ENCODE measurements at places on chromosomes 1 and 21.
A peak's percentile ranks its signal among the peaks of the same experiment; 100 is the strongest.

DNA sequence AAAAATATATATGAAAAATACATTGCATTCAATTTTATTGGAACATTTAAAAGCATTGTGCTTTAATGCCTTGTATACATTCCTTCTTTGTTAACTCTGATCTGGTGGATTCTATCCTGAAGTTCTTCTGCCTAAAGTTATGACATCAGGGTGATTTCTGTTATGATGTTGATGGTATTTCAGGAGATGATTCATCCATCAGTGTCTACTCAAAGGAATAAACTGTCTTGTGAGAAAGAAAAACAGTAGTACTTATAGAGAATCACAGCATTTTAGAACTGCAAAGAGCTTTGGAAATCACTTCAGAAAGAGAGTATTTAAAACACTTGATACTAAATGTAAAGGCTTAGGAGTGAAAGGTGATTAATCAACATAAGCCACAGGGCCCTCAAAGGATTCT, 155.7 kb downstream of the PTPRC start:
- DNase-seq: peak; percentile 49

GRCh38 chr1:115196296-115196695, 107.0 kb upstream of the TSPAN2 start:
- DNase-seq: no peak

- peak; percentile 16 for DNase-seq
Measured at GRCh38 chr1:67759692-67760029, 73.6 kb downstream of the GNG12 start.

DNA sequence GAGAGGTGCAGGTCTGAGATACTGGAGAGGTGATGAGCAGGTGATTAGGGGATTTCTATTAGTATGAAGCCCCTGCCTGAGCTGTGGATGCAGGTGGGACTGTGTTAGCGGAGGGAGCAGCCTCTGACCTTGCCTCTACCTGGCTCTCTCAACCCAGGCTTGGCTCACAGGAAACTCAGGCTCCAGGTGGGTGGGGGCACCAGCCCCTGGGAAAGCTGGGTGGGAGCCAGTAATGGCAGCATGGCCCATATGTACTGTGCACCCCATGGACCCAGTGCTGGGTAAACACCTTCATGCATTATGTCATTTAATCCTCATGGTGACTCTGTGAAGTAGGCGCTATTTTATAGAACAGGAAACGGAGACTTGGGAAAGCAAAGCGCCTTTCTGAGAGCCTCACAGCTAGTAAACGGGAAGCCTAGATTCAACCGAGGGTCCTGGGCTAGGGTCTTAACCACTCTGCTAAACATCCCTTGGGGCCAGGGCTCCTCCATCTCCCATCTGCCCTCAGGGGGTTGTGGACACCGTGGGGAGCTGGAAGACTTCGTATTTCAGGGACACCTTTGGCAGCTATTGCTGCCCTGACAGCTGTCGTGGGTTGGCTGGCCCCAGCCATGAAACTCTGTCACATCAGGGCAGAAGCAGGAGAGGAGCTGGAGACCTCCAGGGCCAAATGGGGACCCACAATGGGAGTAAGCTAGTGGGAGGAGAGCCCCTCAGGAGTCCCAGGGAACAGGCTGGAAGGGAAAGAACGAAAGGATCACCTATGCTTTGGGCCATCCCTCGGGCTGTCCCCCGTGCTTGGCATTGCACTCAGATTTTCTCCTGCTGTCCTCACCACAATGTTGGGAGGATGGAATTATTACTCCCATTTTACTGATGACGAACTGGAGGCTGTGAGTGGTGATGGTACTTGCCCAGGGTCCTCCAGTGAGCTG, 59.6 kb upstream of the CSF3R start:
- no peak for DNase-seq

GRCh38 chr1:223775054-223775453, 62.7 kb downstream of the CAPN2 start:
- DNase-seq: no peak

DNA sequence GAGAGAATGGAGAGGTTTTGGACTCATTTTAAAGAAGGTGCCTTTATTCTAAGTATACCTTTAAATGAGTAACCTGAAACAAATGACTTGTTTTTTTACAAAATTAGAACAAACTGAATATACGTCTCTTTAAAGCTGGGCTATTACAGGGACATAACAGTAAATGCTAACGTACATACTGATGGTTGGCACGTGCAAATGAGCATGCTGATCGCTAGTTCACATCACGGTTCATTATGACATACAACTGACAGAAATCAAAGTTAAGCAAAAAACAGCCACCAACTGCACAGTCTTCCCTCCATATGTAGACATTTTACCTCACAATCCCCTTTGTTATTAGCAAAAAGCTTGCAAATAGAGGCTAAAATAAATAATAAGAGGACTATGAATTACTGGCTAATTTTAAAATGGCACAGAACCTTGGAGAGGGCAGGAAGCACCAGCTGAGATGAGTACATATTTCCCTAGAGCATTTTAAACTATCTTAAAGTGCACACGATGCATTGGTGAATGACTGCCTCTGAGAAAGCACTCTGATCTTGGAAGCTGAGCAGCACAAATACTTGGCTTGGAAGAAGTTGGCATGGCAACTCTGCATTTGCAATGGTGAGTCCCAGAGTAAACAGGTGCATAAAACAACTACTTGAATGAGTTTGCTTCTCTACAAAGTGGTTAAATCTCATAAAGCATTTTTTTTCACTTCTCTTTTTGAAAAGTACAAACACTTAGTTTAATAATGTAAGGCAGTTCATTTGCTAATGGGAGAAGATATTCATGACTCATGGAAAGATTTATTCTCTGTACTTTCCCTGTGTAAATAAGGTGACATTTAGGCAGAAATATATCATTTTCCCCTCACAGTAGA, 204.7 kb downstream of the LHX8 start:
- no peak for DNase-seq

- no peak for DNase-seq
Measured at GRCh38 chr1:239823852-239824251, 267.8 kb upstream of the FMN2 start.

GRCh38 chr1:76500116-76500515, 367.2 kb upstream of the ST6GALNAC5 start:
- no peak for DNase-seq

DNA sequence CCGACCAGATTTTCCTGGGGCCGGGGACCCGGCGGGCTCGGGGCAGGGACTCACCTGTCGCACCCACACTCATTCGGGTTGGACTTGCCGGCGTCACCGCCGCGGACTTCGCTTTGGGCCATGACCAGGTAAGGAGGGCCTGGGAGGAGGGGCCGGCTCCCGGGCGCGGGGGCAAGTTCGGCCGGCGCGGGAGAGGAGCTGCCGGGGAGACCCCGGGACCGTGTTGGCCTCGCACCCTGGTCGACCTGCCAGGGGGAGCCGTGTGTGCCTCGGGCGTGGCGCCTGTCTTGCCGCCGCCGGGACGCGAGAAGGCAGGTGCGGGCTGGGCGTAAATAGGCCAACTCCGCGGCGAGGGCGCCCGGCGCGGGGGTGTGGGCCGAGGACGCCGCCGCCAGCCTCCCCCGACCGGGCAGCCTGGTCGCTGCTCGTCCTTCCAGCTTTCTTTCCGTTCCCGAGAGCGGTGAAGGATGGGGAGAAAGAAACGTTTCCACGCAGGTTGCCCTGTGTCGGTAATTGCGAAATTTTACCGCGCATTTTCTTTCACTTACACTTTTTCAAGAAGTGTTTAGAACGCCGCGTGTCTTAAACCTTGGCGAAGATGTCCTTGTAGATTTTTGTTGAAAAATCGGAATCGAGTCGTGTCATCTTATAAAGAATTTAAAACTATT, 558 bp downstream of the USP1 start:
- DNase-seq: peak; percentile 25

- no peak for DNase-seq
Measured at GRCh38 chr1:208289716-208290115, 45.5 kb upstream of the PLXNA2 start.

DNA sequence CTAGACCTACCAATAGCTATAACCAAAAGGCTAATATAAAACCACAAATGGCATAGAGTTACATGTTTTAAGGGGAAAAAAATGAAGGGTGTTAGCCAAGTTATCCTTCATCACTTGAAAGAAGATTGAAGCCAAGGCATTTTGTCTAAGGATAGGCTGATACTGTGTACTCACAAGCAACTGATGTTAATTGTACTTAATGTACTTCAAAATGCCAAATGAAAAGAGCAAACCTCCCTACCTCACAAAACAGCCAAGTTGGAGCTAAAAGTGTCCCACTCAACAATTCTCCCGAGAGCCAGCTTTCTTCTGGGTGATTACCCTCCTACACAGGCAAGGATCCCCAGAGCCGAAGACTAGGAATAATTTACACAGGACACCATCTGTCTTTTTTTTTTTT, 4.4 kb upstream of the IGSF3 start:
- DNase-seq: no peak

All from cardiac muscle cell (in vitro differentiated cells and primary cell).